ENCODE measurements at places on chromosomes 5 and 9.
A peak's percentile ranks its signal among the peaks of the same experiment; 100 is the strongest.

GRCh38 chr5:33588654-33589372 lies 148.0 kb downstream of the TARS1 start:
- peak; percentile 38 for DNase-seq

- DNase-seq: no peak
Observed at GRCh38 chr5:32443145-32443540, 1.4 kb downstream of the ZFR start.

GRCh38 chr5:40045429-40045828 lies 620.6 kb upstream of the DAB2 start:
- no peak for DNase-seq

DNA sequence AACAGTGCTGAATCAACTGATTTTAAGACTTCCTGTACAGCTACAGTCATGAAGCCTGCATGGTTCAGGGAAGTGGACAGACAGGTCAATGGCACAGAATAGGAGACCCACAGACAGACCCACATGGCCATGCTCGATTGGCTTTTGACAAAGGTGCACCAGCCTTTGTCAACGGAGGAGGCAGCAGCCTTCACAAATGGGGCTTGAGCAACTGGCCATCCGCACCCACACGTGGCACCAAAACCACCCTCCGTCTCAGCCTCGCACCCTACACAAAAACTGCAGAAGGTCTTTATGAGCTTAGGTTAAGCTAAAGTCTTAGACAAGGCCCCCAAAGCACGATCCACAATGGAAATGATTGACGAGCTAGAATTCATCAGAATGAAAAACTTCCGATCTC lies 59.5 kb upstream of the UBAC1 start:
- no peak for DNase-seq

- no peak for DNase-seq
Observed at GRCh38 chr5:124733329-124733650, 13.1 kb downstream of the ZNF608 start.

Measured in NCI-H1694 (cell line).